ENCODE measurements at places on chromosomes 5 and 9.

DNA sequence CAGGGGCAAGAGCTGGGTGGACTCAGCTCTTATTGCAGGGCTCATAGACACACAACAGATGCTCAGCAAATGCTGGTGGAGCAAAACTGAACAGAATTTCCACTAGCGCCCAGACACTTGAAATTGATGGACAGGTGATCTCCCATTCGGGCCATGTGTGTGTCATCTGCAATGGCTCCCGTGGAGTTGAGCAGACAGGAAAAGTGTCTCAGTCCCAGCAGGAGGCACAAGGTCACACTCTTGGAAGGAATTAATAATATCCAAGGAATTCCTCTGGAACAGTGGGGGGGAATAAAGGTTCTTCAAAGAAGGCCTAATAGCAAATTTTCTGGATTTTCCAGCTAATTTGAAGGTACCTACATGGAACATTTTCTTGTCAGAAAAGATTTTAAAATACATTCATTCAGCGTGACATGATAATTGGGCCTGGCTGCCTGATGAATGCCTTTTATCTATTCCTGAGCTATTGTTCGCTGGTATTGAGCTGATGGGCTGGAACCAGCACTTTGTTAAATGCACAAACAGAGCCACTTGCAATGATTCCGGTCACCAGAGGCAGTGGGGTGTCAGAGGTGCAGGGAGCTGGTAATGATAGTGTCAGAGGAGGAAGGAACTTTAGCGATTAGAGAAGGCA, 31.5 kb upstream of the ALDH1B1 start:
- DNase-seq, result no peak

DNA sequence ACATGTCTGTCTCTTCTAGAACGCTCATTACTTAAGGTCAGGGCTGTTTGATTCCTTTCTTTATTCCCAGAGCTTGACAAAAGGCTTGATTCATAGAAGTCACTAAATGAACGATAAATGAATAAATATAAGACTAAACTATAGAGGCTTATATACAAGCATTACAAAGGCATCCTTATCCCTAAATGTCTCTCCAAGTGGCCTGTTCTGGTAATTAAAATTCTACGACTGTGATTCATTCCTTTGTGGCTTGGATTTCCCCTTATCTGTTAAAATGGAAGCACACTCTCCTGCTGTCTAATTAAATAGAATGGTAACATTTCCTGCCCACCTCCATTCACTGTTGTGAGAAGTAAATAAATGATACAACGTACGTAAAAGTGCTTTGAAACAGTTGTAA, 49.5 kb downstream of the C7 start:
- DNase-seq, result no peak

GRCh38 chr5:73419465-73420390, 28.8 kb downstream of the FOXD1 start:
- DNase-seq, result no peak

DNA sequence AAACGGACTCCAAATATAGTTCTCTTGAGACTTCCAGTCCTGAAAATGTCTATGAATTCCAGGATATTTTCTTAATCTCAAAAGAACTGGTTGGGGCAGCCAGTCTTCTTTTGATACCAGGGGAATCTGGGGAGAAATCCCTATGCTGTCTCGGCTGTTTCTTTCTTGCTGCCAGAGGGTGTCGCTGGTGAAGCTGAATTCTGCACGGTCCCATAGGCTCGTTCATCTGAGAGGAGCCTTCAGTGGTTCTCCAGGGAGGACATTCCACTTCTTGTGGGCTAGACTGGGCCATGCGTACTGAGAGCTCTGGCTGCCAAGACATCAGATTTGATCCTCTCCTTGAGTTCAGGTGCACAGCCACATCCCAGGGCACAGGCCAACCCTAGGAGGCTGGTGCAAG, 155.0 kb upstream of the CLINT1 start:
- DNase-seq, result no peak

DNA sequence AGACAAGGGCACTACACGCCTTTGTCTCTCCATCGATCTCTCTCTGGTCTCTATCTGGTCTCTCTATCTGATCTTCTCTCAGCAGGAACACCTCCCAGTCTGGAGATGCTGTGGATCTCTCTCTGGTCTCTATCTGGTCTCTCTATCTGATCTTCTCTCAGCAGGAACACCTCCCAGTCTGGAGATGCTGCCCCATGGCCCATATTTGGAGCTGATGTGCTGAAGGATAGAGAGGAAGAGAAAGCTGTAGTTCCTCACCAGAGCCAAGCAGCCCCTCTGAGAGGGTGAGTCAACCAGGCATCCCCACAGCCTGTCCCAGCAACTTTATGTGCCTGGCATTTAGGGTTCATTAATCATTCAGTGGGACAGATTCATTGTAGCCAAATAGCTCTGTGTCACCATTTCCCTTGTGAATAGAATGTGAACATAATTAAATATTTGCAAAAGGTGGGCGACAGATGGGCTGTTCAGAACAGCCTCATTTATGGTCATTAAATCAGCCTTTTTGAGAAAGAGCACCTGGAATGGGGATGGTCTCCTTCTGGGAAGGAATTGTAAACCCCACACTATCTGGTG, 189.3 kb upstream of the MAST4 start:
- no peak for DNase-seq

- no peak for DNase-seq
These were observed 7.6 kb downstream of the ARHGEF37 start for GRCh38 chr5:149588936-149589335.

- no peak for DNase-seq
These were observed 527 bp downstream of the MEF2C start for GRCh38 chr5:88882276-88883038.

DNA sequence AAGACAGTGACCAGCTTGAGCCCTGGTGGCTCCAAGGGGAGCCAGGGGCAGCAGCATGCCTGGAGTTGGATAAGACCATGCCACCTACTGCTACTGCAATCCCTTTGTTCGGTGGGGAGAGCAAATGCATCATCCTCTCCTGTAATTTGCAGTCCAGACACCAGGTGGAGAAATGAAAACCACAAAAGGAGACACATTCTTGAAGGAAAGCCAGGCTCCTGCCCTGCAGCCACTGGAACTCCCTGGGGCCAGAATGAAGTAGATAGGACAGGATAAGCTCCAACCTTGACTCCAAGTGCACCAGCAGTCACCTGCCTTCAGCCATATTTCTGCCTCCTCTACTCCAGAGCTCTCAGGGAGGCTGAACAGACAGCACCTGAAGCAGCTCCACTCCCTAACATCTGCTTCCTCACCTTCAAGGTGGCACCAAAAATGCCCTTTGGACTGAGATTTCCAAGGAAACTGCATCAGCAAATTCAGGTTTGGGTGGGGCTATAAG, 65.1 kb upstream of the IQGAP2 start:
- DNase-seq, result peak; percentile 29

DNA sequence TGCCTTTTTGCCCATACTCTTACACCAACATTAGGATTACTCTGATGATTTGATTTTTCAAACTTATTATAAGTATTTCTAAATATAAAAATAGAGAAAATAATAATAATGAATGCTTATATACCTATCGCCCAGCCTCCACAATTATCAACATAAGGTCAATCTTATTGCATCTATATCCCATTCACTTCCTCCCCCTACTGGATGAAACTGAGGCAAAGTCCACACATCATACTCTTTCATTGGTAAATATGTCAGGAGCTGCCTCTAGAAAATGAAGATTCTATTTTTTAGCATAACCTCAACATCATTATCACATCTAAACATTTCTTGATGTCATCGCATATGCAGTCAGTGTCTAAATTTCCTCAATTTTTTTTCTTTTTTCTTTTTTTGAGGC, 44.3 kb downstream of the SH3RF2 start:
- no peak for DNase-seq

GRCh38 chr5:1772634-1773033, 27.0 kb downstream of the MRPL36 start:
- no peak for DNase-seq

- no peak for DNase-seq
These were observed 92.7 kb downstream of the DAB2IP start for GRCh38 chr9:121744002-121744686.

DNA sequence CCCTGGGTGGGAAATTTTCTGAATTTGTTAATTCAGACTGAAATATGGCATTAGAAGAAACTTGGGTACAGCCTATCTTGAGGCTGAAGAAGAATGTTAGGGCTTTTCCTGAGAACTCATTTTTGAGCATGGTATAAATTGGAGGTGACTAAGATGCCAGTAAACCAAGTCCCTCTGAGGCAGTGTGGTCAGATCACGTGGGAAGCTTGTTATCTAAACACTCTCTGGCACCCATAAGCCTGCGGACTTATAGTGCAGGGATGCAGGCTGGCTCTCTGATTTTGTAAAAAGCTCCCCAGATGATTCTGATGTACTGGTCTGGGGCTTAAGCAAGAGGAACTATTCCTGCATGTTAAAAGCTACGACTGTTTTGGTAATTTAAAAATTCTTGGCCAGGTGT, 34.3 kb downstream of the MTMR12 start:
- no peak for DNase-seq

DNA sequence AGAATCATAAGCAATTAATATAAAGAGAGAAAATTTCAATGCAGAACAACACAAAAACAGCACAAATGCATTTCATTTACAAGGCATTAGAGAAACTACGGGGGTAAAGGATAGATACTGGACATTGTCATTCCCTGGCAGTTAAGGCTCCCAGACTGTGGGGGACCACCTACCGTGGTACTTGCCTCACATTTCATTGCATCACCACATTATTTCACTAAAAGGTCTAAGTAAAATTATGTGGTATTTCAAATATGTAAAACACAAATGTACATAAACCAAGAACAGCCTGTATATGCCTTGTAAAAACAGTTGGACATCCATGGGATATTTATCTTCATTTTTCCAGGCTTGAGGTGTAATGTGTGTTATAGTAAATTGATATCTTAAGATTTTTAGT, 571.2 kb upstream of the ZNF462 start:
- DNase-seq, result no peak

DNA sequence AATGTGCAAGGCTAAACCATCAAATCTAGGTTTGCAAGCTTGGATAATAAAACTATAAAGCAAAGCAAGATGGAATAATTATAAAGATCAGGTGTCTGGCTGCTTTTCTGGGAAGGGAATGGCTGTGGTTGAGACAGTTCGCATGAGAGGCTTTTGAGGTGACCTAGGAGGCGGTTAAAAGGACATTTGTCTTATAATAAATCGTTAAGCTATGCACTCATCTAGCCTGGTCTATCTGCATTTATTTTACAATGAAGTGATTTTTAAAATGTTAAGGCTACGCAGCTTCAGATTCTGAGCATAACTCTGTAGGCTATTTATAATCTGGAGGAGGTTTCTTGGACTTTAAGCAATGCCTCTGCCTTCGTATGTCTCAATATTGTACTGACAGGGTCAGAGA, 29.4 kb upstream of the MAN2A1 start:
- no peak for DNase-seq

DNA sequence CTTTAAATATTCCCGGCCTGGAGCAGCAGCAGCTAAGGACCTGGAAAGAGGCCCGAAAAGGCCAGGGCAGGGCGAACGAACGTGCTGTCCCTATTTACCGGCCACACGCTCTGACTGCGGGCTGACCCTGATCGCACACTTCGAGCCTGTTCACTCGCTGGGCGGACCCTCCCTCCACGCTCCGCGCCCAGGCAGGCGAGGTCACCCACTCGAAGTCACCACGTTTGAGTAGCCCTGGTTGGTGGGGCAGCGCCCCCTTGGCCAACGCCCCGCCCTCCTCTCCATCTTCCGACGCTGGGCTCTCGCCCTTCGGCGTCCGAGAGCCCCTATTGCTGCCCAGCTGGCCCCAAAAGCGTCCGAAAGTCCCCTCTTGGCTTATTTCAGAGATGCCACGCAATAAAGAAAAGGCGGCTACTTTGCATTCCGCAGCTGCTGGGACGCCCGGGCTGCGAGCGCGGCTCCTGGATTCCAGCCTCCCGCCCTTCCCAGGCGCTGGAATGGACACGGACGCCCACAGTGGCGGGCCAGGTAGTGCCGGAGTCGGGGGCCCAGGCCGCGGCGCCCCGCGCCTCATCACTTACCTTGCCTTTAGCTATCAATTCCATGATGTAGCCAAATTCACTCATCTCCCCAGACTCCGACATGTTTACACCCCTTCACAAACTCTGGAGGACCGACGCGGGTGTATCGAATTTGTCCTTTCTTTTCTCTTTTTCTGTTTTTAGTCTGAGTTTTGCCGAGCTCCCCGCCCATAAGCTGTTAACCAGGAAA, 9.9 kb upstream of the TRIM36 start:
- no peak for DNase-seq

- DNase-seq, result no peak
These were observed 6.4 kb upstream of the RFX3 start for GRCh38 chr9:3532158-3532557.

DNA sequence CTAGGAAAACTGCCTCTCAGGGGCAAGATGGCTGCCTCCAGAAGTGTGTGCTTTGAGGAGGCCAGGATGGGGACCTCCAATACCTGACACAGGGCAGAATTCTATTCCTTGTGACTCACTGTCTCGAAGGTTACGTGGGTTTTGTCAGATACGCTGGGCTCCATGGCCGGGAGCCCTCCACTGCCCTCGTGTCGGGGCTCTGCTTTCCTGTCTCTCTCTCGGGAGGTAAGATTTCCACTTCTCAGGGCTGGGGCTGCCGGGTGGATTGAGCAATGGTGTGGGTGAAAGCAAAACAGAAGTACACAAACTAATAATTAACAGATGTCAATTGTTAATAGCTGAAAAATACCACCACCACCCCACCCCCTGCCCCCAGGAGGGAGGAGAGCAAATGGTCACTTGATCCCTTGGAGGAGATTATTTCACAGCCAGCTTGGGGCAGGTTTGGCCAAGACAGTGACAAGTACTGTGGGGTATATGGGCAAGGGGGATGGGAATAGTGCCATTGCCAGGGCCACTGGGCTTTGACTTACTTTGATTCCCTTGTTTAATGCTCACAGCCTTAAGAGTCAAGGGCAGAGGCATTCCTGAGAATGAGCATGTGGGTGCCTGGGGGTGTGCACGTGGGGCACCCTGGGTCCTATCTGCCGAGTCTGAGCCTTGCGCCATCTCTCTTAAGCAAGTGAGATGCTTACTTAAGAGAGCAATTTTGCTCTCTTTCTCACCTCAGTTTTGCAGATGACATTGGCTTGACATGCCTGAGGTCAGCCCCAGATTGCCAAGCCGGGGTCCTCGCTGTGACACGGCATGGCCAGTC, 28.8 kb upstream of the DAB2IP start:
- no peak for DNase-seq
